Uterus (tissue), 4 donors: ENCODE measurements at places on chromosomes 11 and 22.

DNA sequence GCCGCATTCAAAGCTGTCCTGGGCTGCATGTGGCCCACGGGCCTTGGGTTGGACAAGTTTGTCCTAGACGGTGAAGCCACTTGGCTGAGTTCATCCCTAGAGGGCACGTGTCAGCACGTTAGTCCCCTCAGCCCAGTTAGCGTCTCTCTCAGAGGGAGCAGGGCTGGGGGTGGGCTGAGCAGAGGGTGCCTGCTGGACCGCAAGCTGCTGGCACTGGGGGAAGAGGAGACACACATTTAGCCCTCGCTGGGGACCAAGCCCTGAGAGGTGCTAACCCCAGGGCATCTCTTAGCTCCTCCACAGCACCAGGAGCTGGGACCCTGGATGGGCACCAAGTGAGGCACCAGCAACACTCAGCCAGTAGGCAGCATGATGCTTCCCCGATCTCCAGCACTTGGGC lies 107.0 kb downstream of the SHANK2 start:
- no peak for DNase-seq

GRCh38 chr11:2998073-2998850 lies 6.1 kb upstream of the NAP1L4 start:
- no peak for DNase-seq

- no peak for DNase-seq
These were observed 14.9 kb downstream of the SLC25A18 start for GRCh38 chr22:17578136-17578754.

- no peak for DNase-seq
These were observed 1038.1 kb downstream of the LRRC4C start for GRCh38 chr11:40421208-40421981.

GRCh38 chr11:75424396-75424795 lies 8.6 kb downstream of the KLHL35 start:
- DNase-seq = no peak

DNA sequence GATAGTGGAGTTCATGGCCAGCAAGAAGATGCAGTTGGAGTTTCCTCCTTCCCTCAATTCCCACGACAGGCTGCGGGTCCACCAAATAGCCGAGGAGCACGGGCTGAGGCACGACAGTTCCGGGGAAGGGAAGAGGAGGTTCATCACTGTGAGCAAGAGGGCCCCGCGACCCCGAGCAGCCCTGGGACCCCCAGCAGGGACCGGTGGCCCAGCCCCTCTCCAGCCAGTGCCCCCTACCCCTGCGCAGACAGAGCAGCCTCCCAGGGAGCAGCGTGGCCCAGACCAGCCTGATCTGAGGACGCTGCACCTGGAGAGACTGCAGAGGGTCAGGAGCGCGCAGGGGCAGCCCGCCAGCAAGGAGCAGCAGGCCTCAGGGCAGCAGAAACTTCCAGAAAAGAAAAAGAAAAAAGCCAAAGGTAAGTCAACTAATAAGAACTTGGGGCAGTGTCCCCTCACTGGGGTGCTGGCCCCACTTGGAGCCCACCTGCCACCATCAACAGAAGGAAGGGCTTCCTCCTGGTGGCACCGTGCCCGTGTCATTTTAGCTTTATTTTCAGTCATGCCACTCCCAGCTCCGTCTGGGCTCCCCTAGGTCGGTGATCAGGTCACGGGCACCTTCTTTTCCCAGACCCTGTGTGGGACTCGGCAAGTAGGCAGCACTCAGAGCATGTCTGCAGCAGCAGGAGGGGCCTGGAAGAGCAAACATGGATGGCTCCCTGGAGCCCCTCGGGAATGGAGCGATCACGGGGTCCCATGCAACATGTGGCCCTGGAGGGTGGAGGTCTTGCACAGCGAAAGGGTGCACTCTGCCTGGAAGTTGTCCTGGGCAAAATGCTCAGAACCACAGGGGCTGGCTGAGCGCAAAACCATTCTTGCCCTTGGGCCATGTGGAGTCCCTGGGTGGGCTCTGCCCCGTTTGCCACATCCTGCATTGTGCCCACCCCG lies 33.3 kb downstream of the IGHMBP2 start:
- DNase-seq = no peak

- peak; percentile 27 for DNase-seq
These were observed 22.8 kb downstream of the PIM3 start for GRCh38 chr22:49983148-49984042.

DNA sequence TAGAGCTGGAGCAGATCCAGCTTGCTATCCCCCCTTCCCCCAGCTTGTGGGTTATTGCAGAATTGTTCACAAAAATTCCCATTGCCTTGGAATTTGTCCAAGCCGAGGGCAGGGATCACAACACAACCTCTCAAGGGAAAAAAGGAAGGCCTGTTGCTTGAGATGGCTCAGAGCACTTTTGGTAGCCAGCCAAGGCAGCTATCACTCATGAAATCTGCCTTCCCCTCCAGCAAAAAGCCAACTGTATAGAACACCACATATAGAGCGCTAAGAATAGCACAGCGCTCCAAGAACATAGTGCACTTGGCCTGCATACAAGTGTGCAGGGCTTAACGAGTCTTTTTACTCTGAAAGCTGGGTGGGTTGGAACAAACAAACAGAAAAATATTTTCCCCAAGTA lies 46.2 kb downstream of the FAM83F start:
- peak; percentile 26 for DNase-seq

GRCh38 chr11:76685831-76686230 lies 15.3 kb upstream of the LRRC32 start:
- DNase-seq = no peak

- no peak for DNase-seq
These were observed 1.5 kb downstream of the PDE2A start for GRCh38 chr11:72672597-72673238.

- no peak for DNase-seq
These were observed at the start of gene OR10A2 for GRCh38 chr11:6862961-6863360. Gene OR10A2, plus strand, starts transcription at chr11:6863057. Its CDS starts 6,698 bp downstream, at chr11:6869755.

DNA sequence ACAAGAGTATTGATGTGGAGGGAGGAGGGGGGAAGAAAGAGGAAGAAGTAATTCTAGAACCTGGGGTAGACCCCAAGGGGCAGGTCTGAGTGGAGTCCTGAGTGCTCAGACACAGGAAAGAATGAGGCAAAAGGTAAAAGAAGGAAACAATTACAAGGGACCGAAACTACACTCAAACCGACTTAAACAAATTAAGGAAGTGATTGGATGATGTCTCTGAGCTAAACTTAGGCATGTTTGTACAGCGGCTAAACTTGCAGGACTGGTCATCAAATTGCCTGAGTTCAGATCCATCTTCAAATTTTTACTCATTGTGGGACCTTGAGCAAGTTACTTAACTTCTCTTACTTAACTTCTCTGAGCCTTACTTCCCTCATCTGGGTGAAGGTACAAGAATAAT lies 86.3 kb upstream of the LRRC55 start:
- no peak for DNase-seq

GRCh38 chr22:36267058-36267457 lies 14.1 kb downstream of the APOL1 start:
- DNase-seq = peak; percentile 7

GRCh38 chr11:70146895-70147520 lies 56.1 kb upstream of the FADD start:
- DNase-seq = no peak

- DNase-seq = no peak
These were observed 1.2 kb downstream of the KBTBD4 start for GRCh38 chr11:47577460-47578041.

GRCh38 chr11:87265979-87266378 lies 228.2 kb downstream of the TMEM135 start:
- no peak for DNase-seq

- DNase-seq = no peak
These were observed 10.6 kb downstream of the HSD17B12 start for GRCh38 chr11:43690929-43691725.

- no peak for DNase-seq
These were observed 19.6 kb downstream of the RPL3 start for GRCh38 chr22:39299829-39300178.

GRCh38 chr11:133570376-133570775 lies 38.1 kb upstream of the OPCML start:
- no peak for DNase-seq
